Hematopoietic multipotent progenitor cell treated with erythropoietin and hydrocortisone succinate and interleukin-3 and kit ligand, for 4 days (in vitro differentiated cells): ENCODE measurements at places on chromosomes 16 and 17.

DNA sequence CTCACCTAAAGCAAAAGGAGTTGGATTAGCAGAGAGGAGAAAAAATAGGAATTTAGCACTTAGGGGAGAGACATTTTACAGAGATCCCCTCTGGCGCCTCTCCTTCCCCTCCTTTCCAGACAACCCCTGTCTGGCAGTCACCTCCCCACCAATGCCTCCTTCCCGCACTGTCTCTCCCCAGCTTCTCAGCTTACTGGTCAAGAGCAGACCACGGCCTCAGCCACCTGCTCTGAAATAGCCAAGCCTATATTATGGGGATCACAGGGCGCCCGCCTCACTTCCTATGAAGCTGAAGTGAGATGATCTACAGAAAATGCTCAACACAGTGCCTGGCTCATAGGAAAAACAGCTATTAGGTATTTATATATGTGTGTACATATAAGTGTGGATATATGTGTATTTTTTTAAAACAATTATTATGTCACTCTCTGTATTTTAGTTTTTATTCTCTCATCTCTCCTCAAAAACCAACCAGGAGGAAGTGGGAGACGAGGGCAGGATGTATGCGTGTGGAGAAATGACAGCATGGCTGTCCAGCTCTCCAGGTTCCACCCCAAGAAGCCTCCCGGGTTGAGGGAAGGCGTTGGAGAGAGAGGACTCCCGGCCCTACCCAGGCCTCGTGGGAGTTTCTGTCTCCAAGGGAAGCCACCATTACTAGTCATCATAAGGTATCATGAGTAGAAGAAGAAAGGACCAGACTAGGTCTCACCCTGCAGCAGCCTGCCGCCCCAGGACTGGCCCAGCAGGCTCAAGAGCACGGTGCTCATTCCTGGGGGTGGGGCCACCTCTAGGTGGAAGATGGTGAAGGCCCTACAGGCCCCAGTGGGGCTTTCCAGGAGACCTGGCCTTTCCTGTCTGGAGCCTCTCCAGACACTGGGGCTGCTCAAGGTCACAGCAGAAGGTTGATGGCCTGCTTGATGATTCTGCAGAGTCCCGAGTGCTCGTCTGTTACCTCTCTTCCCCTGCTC is 27.2 kb downstream of the MAP3K14 start:
- no peak for DNase-seq

- peak; percentile 42 for DNase-seq
Observed at GRCh38 chr17:43309505-43310332, 75.9 kb upstream of the RNU2-1 start.

GRCh38 chr17:77096570-77097214 is 44.1 kb upstream of the SEC14L1 start:
- DNase-seq, result peak; percentile 72

DNA sequence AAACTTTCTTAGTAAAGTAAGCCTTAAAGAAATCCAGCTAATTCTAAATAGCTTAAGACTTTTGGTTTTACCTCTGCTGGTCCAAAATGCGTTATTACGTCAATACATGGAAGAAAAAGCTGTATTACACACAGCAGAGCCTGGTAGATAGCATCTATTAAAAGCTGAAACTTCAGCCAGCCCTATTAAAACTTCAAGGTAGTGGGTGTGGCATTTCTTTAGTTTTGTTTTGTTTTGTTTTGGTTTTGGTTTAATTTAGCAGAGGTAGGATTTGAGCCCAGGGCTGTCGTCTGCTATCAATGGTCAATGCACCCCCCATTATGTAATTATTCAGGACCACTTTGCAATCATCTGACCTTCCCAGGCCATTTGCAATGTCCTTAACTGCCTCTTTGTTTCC is 318.4 kb upstream of the MAF start:
- DNase-seq, result no peak

- no peak for DNase-seq
Observed at GRCh38 chr16:52861614-52862022, 191.1 kb downstream of the CHD9NB start.

DNA sequence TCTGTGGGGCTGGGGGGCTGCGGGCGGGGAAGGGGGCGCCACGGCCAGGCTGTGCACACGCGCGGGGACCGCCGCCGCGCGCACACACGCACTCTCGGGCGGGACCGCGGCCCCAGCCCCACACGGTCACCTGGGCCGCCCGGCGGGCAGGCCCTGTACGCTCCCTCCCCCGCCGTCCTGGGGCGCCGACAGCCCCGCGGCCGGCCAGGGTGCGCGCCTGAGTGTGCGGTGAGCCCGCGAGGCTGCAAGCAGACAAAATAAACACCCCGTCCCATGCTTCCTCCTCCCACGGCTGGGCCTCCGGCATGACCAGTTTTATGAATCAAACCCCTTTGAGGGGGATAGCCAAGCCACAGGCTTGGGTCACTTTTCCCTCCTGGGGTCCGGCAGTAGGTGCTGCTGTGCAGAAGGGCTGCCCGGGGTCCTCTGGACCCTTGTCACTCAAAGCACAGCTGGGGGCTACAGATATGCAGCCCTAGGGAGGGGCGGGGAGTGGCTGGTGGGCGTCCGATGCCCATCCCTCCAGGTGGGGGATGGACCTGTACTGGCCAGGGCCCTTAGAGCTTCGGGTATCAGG is 441 bp downstream of the VASN start:
- DNase-seq, result peak; percentile 47

- peak; percentile 78 for DNase-seq
Observed at GRCh38 chr17:81959362-81960129, 1.4 kb downstream of the NOTUM start.
